ENCODE measurements at places on chromosomes 12 and 14.

- no peak for DNase-seq
These were observed 27.9 kb upstream of the ATP2A2 start for GRCh38 chr12:110253176-110253575.

GRCh38 chr14:87030197-87030596 lies 962.8 kb downstream of the GALC start:
- DNase-seq, result no peak

- no peak for DNase-seq
These were observed 91.1 kb downstream of the GPR135 start for GRCh38 chr14:59374048-59374447.

- no peak for DNase-seq
These were observed 18.6 kb downstream of the DDX24 start for GRCh38 chr14:94062344-94062940.

- DNase-seq, result no peak
These were observed 134.4 kb upstream of the GRIP1 start for GRCh38 chr12:66813137-66813892.

DNA sequence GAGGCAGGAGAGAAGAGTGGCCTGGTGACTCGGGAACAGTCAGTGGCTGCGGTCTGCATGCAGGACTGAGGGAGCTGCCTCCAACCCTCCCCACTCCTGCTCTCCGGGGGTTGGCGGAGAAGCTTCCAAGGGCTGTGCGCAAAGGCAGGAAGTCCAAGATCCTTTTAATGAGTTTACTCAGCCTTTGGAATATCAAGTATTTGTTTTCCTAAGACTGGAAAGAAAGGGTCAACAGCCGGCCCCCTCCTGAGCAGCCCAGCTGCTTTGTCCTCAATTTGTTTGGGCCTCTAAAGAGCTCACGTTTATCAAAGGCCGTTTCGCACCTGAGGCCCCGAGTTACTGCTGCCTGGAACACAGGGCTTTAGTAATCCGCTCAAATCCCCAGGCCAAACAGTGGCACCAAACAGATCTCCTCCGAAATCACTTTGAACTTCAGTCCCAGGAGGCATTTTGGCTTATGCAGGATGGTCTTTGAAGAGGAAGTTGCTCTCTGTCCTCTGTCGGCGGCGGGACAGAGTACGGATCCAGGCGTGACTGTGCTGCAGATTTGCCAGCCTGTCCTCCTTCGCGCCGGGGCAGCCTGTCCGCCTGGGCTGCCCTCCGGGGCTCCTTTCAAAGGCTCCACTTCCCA lies 117.2 kb upstream of the FZD10 start:
- DNase-seq, result no peak

- no peak for DNase-seq
These were observed 55.2 kb downstream of the NPAS3 start for GRCh38 chr14:32993921-32994320.

GRCh38 chr12:112425582-112426382 lies 7.0 kb downstream of the PTPN11 start:
- no peak for DNase-seq

- DNase-seq, result no peak
These were observed 336.3 kb downstream of the DAD1 start for GRCh38 chr14:22252686-22253085.

DNA sequence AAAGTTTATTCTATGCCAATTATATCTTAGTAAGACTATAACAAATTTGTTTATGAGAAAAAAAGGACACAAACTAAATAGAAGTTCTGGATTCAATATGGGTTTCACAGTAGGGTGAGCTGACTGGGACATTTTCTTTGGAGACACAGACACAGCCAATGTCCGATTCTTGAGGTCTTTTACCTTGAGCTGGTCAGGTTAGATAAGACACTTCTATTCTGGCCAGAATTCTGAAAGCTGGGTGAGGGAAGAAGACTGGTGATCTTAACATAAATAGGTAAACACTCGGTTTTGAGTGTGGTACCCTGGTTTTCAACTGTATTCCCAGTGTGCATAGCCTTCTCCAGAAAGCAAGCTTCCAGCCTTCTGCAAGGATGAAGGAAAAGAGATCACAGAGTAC lies 10.0 kb downstream of the ATP2B1 start:
- no peak for DNase-seq

DNA sequence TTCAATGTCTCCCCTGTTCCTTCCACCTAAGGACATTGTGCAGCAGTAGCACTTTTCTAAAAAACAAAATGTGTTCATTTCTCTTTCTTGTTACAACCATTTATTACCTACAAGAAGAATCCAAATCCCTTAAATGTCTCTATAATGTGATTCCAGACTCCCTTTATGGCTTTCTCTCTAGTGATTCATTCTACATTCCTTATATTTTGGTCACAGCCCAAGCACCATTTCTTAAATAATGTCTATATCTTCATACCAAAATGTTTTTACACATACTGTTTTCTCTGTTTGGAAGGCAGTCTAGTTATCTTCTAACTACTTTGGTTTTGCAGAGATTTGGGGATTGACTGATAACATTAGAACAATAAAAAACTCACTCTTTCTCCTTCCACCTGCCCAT lies 1037.3 kb upstream of the FLRT2 start:
- DNase-seq, result no peak

GRCh38 chr12:59004456-59004855 lies 84.2 kb upstream of the LRIG3 start:
- DNase-seq, result no peak

GRCh38 chr14:48349689-48350088 lies 674.3 kb upstream of the MDGA2 start:
- no peak for DNase-seq

- no peak for DNase-seq
These were observed 399.8 kb upstream of the USP15 start for GRCh38 chr12:61860451-61860850.

DNA sequence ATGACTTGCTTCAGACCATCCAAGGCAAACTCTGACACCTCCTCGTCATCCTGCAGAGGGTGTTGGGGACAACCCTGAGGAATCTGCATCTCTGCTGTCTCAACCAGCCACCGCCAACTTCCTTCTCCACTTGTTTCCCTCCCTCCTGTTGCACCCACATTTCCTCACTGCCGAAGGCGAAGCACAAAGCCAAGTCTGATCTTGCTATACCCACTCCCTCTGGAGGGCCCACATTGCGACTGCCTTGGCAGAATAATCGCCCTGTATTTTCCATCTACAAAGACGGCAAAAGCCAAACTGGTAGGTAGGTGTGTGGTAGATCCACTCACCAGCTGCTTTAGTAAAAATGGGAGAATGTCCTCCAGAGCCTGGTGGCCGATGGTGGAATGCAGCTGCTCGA lies 21.8 kb upstream of the RAB35 start:
- no peak for DNase-seq

DNA sequence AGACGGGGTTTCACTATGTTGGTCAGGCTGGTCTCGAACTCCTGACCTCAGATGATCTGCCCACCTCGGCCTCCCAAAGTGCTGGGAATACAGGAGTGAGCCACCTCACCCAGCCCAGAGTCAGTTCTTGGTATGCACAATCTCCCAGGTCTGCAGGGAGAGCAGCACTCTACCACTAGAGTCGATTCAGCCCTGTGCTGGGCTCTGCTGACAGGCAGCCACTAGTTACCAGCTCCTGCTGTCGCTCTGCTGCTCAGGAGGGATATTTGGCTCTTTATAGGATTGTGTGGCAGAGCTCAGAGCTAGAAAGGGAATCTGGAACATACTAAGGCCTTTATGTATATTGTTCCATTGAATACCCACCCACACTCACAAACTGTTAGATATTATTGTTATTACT lies 44.3 kb downstream of the SPTB start:
- no peak for DNase-seq

DNA sequence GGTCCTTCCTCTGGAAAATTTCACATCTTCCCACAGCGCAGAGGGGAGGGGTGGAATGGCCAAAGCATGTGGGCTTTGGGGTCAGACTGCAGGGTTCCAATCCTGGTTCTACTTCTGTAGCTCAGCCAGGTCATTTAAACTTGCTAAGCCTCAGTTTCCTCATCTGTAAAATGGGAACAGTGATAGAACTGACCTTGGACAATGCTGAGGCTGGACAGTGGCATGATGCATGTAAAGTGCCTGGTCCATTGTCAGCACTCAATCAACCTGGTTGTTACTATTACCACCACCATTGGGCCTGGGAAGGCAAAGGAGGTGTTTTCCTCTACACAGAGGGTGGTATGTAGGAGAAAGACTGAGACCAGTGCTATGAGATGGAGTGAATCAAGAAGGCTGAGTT lies 162.8 kb downstream of the VRK1 start:
- no peak for DNase-seq

DNA sequence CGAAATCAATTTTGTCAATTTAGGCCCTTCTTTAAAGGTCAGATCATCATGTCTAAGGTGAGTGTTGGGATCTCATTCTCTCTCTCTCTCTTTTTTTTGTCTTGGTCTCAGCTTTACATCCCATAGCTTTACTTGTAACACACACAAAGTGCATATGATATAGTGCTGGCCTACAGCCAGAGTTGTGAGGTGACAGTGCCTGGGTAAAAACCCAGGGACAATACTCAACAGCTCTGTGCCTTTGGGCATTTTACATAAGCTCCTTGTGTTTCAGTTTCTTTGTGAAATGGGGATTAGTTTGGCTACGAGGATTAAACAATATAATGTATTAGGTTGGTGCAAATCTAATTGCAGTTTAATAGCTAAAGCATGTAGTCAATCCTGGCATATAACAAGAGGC lies 40.2 kb downstream of the GRIP1 start:
- DNase-seq, result no peak

- DNase-seq, result no peak
These were observed 82.7 kb downstream of the PRIMA1 start for GRCh38 chr14:93705513-93706156.

GRCh38 chr12:89450907-89451306 lies 73.7 kb downstream of the GALNT4 start:
- no peak for DNase-seq

DNA sequence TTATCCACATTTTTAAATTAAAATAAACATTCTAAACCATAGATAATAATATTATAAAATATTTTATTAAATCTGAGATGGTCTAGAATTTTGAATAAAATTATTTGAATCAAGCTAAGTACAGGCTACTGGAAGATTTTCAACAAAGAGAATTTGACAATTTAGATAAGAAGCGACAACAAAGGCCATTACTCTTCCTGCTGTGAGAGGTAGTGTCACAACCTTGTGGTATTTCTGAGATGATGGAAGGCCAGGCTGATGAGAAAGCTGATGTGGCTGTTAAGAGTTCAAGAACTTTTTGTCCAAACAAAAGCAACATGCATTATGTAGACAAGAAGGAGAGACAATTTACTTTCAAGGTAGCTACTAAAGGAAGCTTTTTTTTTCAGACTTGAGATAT lies 43.7 kb upstream of the CNTN1 start:
- no peak for DNase-seq

DNA sequence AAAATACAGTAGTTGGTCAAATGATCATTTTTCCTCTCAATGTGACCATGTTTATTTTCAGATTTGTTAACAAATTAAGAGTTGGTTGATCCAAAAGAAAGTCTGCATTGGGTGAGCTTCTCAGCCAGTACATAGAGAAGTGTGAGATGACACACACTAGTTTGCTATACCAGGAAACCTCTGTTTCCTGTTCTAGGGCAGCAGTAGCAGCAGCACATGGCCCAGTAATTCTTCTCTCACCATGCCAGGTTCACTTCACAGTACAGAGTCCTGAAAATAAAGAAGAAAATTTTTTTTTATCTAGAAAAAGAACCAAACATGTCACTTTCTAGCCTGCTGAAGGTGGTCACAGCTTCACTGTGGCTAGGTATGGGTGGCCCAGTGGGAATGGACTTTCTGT lies 250.2 kb upstream of the OR4E1 start:
- DNase-seq, result no peak

DNA sequence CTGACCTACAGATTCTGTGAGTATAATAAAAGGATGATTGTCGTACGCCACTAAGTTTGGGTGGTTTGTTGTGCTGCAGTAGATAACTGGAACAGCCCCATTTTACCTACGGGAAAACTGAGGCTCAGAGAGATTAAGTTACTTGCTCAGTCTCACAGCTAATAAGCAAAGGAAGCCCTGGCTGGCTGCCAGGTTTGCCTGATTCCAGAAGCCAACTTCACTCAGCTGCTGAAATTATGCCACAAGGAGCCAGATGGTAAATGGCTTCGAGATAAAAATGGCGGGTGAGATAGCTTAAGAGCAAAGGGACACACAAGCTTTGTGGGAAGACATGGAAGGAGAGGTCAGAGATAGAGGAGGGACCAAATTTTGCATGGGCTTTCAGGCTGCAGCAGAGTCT lies 191.5 kb upstream of the NOS1 start:
- DNase-seq, result no peak

GRCh38 chr14:54353266-54353665 lies 43.5 kb upstream of the CDKN3 start:
- no peak for DNase-seq

- no peak for DNase-seq
These were observed 3.1 kb upstream of the ARHGEF40 start for GRCh38 chr14:21066882-21067502.

DNA sequence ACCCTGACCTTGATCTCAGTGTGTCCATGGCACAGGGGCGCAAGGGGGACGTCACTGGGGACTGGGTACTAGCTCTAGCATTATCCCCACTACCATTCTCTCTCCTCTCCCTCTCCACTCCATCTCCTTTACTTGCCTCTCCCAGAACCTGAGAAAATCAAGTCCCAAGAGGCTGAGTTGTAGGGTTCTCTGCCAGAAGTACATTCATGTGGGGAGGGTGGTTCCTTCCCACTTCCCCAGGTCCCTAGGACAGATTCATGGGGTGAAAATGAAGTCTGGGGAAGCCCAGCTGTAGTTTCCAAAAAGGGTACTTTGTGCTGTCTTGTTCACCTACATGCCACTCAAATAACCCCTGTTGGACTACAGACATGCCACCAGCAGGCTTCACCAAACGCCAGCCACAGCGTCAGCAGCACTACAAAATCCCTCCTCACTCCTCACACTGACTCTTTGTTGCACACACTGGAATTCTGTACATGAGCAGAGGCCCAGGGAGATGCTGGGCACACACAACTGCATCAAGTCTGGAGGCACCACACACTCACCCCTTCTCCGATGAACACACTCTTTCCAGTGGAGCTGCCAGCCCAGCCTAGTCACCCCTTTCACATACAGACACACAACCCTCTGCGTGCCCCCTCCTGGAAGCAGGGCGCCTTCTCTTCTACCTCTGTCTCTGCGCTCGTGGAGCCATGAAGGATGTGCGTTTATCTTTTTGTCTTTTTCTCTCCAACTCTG lies 6.9 kb downstream of the RARG start:
- DNase-seq, result no peak

GRCh38 chr12:6772331-6772695 lies at the start of gene LAG3:
TSS of gene LAG3 (plus strand) at chr12:6772520. CDS start at chr12:6772853, 333 bp downstream.
- DNase-seq, result no peak

Measured in NCI-H187 treated with DMSO at 0.1 percent for 48 hours (cell line).